Activated CD4-positive, alpha-beta T cell treated with anti-CD3 and anti-CD28 coated beads, Interleukin-2, amount 50 U/mL, for 4 hours (primary cell): ENCODE measurements at places on chromosomes 11 and 22.

- DNase-seq = no peak
Observed at GRCh38 chr22:20106849-20107237, 9.1 kb upstream of the RANBP1 start.

DNA sequence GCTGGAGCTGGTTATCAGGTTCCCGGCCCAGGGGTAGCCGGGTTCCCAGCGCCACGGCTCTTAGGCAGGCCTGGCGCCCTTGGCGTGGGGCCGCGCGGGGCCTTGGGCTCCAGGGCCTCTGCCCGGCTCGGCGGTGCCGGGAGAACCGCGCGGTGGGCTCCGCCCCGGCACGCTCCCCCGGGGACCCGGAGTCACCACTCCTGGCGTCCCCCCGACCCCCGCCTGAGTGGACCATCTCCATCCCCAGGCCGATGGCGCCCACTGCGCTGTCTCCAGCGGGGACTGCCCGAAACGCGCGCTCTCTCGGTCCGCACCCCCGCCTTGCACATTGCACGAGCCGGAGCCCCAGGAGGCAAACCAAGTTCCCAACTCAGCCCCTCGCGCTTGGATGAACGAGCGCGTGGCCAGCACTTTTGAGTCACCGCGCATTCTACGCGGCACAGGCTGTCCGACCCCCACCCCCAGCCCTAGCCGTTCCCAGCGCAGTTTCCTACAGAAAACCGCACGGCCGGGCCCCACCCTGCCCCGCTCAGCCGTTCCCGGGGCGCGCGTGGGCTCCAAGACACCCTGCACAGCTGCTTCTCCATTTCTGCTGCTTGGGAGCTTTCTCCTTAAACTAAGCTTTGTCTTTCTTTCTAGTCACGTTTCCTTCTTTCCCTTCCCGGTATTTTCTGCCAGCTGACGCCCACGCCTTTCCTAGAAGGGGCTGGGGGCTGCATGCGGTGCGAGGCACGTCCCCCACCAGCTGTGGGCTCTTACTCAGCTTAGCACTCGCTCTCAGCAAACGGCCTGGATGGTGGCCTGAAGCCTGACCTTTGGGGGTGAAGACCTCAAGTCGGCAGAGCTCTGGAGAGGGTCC is 650 bp upstream of the CHID1 start:
- DNase-seq = peak; percentile 20

DNA sequence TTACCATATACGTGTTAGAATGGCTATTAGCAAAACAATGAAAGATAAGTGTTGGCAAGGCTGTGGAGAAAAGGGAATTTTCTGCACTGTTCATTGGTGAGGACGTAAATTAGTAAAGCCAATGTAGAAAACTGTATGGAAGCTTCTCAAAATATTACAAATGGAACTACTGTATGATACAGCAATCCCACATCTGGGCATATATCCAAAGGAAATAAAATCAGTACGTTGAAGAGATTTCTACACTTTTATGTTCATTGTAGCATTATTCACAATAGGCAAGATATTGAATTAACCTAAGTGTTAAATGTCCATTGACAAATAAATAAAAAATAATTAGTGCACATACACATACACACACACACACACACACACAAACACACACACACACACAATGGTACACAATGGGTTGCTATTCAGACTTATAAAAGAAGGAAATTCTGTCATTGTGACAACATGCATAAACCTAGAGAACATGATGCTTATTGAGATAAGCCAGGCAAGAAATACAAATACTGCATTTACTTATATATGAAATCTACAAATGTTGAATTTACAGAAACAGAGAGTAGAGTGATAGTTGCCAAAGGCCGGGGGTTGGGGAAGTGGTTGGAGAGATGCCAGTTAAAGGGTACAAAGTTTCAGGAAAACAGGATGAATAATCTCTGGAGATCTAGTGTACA is 565.8 kb upstream of the LRRC4C start:
- DNase-seq = no peak

DNA sequence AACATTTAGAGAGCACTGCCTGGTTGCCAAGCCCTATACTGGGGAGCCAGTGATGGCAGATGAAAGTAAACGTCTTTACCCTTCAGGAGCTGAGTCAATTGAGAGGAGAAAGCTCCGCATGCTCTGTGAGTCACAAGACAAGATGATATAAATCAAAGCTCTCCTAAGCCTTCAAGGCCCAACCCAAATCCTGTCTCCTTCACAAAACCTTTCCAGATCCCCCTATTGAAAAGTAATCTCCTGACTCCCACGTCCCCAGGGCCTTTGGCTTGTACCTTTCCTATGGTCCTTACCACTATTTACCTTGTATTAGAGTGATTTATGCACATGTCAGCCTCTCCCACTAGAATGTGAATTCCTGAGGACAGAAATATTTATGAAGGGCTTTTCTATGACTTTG is 230.1 kb upstream of the TENM4 start:
- DNase-seq = no peak

DNA sequence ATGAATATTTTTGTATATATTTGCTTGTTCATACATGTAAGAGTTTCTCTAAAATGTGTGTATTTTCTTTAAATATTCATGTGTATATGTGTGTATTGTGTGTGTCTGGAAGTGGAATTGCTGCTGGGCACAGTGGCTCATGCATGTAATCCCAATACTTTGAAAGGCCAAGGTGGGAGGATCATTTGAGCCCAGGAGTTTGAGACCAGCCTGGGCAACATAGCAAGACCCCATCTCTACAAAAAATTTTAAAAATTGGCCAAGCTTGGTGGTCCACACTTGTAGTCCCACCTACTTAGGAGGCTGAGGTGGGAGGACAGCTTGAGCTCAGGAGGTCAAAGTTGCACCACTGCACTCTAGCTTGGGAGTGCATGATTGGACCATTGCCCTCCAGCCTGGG is 4.7 kb upstream of the LGR4 start:
- DNase-seq = no peak

DNA sequence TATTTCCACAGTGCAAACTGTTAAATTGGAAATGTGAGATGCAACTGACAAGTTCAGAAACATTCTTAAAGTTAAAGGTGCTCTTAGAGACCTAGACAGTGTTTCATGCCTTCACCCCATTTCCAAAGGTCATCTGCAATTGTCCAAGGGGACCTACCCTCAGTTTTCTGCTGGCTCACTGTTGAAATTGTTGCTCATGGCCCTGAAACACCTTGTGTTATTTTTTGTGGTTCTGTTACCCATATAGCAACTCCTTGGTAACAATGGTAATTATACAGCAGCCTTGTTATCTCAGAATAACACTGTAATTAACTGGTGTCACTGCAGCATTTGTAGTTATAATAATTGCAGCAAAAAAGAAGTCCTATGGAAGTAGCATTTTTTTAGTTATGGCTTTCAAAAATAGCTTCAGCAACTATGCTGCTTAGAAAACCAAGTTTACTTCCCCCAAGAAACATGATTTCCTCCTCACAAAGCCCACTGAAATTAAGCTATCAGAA is 49.2 kb upstream of the CCDC34 start:
- no peak for DNase-seq

- no peak for DNase-seq
Observed at GRCh38 chr11:65764434-65764833, 16.3 kb downstream of the AP5B1 start.

DNA sequence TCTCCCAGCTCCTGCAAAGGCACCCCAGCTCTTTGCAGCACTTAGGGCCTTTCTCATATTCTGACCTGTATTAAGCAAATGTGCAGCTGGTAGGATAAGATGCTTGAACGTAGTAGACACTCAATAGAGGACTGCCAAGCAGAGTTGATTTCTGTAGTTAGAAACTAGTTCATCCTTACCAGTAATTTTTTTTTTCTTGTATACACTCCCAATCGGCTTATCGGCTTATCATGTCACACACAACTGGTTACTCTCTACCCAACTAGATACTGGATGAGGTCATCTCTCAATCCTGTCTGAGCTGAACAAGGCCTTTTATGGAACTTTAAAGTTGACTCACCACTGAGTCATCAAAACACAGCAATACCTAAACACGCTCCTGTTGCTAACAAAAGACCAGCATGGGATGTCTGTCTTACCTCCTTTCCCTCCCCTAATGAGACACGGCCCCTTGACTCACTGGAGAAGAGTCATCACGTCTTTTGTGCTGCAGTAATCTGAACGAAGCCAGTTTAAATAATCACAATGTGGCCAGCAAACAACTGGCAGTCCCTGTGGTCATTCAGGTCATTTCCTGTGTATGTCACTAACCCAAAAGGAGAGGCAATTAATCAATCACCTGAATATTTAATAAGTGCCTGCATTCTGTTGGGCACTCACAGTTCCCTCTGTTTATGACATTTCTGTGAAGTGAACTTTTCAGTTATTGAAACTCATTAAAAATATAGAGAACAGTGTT is 7.5 kb upstream of the WEE1 start:
- peak; percentile 25 for DNase-seq

DNA sequence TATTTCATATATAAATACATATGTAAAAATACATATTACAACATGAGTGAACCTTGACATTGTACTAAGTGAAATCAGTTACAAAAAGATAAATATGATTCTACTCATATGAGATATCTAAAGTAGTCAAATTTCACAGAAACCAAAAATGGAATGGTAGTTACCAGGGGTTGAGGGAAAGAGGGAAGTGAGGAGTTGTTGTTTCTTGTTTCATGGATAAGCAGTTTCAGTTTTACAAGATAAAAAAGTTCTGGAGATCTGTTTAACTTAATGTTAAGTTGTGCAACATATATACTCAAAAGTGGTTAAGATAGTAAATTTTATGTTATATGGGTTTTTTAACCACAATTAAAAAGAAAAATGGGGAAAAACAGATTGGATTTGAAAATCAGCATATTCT is 107.7 kb downstream of the ELP4 start:
- no peak for DNase-seq

DNA sequence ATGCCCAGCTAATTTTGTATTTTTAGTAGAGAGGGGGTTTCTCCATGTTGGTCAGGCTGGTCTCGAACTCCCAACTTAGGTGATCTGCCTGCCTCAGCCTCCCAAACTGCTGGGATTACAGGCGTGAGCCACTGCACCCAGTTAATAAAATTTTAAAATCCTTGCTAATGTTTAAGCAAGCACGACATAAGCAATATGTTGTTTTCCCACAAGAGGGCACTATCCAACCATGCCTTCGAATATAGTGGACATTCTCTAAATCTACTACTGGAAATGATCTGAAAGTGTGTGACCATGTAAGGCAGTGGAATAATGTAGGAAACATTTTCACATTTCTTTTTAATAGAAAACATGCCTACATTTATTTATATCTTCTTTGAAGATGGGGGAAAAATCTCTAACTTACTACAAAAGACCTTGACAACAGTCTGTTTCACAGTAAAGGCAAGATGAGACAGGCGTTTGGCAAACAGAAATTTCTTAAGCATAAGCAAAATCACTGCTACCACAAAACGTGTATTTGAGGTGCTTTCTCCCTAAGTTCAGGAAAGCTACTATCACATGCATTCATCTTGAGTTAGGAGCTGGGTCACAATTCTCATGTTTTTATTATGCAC is 38.2 kb downstream of the PITPNB start:
- no peak for DNase-seq

- DNase-seq = no peak
Observed at GRCh38 chr11:38272376-38272775, 1674.3 kb upstream of the RAG2 start.

- DNase-seq = no peak
Observed at GRCh38 chr22:44811141-44811540, 58.8 kb downstream of the ARHGAP8 start.

GRCh38 chr22:44686873-44687600 is 15.0 kb upstream of the PRR5 start:
- DNase-seq = no peak

DNA sequence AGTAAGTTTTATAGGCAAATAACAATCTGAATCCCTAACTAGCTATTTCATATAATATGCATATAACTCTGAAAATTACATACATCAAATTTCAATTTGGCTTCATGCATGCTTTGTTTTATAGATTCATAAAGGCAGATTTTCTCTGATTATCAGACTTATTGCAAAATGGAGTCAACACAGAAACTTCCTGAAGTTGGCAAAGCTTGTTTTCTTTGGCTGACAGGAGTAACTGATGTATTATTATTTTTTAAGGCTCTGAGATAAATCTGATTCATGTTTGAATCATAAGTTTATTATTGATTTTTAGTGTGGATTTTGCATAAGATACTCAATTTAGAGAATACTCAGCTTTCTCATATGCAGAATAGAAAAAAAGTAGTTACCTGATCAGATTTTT is 356.3 kb upstream of the CCDC90B start:
- no peak for DNase-seq

- DNase-seq = no peak
Observed at GRCh38 chr11:71548120-71548519, at the start of gene KRTAP5-9. TSS of gene KRTAP5-9 (plus strand) at chr11:71548420. CDS start at chr11:71548658, 238 bp downstream.

DNA sequence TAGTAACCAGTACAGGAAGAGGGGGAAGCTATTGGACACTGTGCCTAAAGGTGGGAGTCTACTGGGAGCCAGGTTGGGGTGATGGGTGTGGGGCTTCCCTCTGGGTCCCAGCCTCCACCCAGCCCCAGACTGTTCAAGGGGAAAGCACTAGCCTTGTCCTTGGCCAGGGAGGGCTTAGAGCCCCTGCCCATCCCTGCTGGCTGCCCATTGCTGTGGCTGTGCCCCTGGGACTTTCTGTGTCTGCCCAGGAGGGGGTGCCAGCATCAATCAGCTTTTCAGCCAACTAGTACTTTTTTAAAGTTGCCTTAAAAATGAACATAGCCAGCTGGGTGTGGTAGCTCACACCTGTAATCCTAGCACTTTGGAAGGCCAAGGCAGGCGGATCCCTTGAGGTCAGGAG is 19.9 kb downstream of the INCENP start:
- no peak for DNase-seq

GRCh38 chr11:128963744-128964325 is 21.2 kb upstream of the TP53AIP1 start:
- no peak for DNase-seq

- no peak for DNase-seq
Observed at GRCh38 chr22:35604621-35605368, 12.3 kb downstream of the MB start.

DNA sequence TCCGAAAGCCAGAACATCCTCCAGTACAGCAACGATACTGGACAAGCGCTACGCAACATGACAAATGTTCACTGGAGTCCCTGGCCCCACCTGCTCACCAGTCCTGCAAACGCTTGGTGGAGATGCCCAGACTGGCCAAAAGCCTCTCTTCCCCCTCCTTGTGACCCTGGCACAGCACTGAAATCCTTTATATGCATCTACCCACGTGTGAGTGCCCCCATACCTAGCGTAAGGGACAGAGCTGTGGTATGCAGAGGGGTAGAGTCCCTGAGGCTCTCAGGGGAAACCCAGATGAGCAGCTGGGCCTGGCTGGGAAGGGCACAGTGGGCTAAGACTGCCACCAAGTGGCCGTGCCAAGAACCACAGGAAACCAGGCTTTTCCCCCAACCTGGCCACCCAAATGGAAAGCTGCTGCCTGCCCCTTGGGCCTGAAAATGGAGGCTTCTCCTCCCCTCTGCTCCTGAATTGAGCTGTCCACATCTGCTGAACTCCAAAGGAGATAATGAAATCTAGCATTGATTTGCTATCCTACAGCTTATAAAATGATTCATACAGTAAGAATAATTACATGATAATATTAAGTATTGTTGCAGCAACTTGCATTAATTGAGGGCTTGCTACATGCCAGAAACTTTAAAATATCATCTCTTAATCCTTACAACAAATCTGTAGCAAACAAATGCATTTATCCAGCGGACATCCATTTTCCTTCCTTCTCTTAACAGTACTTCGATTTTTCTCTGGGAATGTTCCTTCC is 24.8 kb upstream of the TTC12 start:
- peak; percentile 52 for DNase-seq

GRCh38 chr11:72617080-72617762 is 57.0 kb downstream of the PDE2A start:
- DNase-seq = no peak
